ENCODE measurements at places on chromosomes 13 and 19. TPM values are rescaled to one million over a fixed set of nuclear protein-coding genes. Genes with fewer than 3 reads are reported as not detected.

GRCh38 chr13:37918116-37918714, 48.6 kb upstream of the TRPC4 start:
- DNase-seq = no peak

DNA sequence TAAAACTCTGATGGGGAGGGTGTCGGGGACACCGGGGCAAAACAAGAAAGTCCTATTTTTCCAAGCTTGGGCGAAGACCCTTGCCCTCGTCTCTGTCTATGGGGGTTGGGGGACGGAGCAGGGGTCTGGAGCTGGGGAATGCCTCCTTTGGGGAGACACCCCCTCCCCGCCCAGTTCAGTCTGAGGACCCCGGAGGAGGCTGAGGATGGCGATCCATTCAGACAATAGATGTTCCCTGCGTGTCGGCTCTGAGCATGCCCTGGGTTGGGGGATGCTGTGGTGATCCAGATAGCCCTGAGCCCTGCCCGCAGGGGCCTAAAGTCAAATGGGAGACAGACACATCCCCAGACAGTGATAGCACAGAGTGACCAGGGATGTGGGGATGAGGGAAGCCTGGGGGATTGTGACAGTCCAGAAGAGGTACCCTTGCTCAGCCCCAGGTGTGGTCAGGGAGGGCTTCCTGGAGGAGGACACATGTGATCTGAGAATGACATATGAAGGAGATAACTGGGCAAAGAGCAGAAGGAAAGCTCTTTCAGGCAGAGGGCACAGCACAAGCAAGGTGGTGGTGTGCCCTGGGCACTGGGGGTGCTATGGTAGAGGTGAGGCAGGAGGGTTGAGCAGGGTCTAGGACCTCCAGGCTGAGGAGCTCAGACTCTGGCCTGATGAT, 9.1 kb downstream of the LRFN3 start:
- DNase-seq = no peak

DNA sequence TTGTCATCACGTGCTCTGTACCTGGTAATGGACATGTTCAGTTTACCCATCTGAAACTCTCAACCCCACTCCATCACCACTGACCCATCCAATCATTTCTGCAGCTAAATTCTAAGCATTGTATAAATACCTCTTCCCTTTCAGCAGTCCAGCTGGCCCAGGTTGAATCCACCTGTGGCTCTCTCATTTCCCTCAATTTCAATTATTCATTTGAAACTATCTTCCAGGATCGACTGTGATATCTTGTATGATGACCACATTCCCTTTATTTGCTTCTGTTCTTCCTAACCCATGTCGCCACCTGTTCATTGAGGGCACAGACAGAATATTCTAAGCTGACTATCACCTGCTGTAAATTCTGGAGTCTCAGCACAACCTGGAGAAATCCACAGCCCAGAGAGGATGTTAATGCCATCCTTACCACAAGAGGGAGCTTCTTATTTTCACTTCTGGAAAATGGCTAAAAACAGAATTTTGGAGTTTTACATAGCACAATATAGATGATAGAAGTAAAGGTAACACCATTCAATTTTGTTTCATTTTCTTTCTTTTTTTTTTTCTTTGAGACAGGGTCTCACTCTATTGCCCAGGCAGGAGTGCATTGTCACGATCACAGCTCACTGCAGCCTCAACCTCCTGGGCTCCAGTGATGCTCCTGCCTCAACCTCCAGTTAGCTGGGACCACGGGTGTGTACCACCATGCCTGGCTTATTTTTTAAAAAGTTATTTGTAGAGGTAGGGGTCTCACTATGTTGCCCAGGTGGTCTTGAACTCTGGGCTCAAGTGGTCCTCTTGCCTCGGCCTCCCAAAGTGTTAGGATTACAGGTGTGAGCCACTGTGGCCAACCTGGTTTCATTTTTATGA, 38.6 kb downstream of the ZNF823 start:
- peak; percentile 56 for DNase-seq

PDX1 gene
- not detected for total RNA-seq

MEF2B gene
- 0.27 TPM for total RNA-seq

DNA sequence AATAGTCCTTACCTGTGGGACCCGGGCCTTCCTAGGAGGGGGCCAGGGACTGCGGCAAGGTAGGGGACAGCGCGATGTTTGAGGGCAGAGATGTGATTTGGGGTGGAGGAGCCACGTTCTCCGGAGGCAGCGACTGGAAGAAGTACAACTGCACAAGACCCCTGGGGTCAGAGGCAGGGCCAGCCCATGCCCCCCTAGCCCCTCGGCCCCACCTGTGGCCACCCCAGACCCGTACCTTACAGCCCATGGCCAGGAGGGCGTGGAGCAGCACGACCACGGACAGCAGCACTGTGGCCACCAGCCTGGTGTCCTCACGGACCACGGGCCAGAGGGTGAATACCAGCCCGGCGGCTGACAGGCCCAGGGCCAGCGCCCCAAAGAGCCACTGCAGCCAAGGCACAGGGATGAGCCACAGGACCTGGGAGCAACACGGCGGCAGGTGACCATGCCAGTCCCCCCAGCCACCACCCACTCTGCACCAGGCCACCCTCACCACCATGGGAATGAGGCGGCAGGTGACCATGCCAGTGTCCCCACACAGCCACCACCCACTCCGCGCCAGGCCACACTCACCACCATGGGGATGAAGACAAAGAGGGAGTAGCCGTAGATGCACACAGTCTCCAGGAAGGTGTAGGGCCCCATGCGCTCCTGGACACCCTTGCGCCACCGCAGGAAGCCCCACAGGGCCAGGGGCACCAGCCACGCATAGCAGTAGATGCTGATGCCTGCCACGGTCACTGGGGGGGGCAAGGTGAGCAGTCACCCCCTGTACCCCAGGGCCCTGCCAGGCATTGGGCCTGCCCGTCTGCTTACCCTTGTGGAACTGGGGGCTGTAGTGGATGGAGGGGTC, 5.0 kb downstream of the YIPF2 start:
- no peak for DNase-seq

- no peak for DNase-seq
Measured at GRCh38 chr13:106090001-106090400, 445.5 kb downstream of the EFNB2 start.

ICAM5 gene
- 1.2 TPM for total RNA-seq

GRCh38 chr13:36884235-36884634, 35.8 kb downstream of the SMAD9 start:
- no peak for DNase-seq

DNA sequence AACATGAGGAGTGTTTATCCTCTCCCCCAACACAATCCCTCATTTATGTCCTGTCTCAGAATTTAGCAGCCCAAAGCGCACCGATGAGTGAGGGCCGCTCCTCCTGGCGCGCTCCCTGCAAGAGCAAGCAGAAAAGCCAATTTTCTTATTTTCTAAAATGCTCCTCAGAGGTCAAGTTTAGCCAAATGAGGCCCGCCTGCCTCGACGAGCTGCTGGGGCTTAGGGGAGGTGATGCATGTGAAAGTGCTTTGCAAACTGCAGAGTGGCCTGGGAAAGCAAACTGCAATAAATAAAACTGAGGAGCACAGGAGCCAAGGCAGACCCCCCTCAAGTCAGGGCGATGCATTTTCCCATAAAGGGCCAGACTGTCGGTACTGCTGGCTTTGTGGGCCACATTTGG, 29.0 kb downstream of the CAPS start:
- no peak for DNase-seq

DNA sequence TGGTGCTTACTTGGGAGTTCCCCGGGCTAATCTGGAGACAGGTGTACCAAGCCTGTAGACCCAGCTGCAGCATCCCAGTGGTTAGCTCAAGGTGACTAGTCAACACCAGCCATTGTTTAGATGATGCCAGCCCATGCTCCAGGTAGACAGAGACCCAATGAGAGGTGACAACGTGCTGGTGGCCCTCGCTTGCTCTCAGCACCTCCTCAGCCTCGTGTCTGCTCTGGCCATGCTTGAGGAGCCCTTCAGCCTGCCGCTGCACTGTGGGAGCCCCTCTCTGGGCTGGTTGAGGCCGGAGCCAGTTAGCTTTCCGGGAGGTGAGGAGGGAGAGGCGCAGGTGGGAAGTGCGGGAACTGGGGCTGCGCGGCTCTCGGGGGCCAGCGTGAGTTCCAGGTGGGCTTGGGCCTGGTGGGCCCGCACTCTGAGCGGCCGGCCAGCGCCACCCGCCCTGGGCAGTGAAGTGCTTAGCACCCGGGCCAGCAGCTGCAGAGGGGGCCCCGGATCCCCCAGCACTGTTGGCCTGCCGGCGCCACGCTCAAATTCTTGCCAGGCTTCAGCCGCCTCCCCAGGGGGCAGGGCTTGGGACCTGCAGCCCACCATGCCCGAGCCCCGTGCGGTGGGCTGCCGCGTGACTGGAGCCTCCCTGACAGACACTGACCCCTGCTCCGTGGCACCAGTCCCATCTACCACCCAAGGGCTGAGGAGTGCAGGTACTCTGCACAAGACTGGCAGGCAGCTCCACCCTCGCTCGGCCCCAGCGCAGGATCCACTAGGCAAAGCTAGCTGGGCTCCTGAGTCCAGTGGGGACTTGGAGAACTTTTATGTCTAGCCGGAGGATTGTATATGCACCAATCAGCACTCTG, 85.9 kb upstream of the VSTM2B start:
- no peak for DNase-seq

- DNase-seq = peak; percentile 66
Measured at GRCh38 chr19:7674010-7675005, 2.6 kb upstream of the MCEMP1 start.

CADM4 gene
- total RNA-seq = 0.27 TPM

- no peak for DNase-seq
Measured at GRCh38 chr19:45283443-45284033, 32.5 kb downstream of the MARK4 start.

DNA sequence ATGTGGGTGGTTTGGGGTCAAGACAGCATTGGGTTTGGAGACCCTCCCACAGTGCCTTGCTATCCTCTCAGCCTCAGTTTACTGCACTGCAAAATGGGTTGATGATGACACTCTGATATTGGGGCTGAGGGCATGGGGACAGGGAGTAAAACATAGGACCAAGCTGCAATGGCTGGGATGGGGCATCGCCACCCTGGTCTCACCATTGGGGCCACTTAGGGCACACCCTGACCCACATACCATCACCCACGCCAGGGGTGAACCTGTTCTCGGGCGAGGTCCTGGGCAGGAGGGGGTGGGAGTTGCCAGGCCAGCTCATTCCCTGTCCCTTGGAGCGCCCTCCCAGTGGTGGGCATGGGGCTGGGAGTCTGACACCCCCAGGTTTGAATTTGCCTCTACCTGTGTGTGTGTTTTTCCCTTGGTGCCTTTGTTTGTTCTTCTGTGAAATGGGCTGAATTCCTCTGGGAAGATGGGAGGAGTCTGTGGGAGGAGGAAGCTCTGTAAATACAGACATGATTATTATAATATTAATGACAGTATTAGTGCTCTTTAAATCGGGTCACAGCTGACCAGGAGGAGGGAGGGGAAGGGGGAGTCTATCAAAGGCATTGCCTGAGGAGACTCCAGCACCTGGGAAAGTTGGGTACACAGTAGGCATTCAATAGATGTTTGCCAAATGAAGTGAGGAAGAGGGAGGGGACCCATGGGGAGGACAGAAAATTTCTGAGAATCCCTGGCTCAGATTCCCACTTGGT, 2.2 kb upstream of the FCHO1 start:
- no peak for DNase-seq

- no peak for DNase-seq
Measured at GRCh38 chr19:16527971-16528521, 14.2 kb downstream of the CHERP start.

GRCh38 chr19:14482172-14482941, 7.2 kb upstream of the PTGER1 start:
- no peak for DNase-seq

GRCh38 chr13:26424181-26424580, 133.3 kb upstream of the WASF3 start:
- DNase-seq = no peak

GNA15 gene
- not detected for total RNA-seq

DNA sequence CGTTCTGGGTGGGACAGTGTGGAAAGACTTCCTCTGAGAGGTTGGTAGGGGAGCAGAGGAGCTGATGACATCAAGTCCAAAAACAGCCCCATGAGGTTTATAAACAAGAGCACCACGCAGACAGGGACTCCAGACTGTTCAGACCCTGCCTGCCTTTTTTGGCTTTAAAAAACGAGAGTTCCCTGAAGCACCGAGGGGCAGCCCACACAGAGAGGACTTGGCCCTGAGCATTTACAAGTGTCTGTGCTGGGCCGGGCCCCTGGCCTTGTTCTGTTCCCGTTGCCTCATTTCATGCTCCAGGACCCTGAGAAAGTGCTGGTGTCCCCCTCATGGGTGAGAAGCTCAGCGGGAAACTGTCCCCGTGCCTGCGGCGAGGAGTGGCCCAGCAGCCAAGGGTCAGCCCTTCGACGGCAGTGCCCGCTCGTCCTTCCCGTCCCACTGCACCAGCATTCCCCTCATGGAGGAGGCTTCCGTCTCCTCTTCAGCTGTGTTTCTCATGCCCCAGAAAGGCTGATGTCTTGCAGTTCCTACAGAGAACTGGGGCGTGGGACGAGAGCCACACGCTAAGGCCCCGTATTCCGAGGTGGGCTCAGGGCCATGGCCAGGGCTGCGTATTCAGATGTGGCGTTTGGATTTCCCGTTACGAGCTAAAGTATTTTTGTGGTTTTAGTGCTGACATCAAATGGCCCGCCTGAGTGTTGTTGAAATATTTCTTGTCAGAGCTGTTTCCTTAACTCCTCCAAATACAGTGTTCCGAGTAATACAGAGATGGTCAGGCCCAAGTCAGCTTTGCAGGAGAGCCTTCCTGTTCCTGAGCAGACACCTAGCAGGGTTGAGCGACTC, 93.5 kb downstream of the ATP11A start:
- peak; percentile 77 for DNase-seq

PRSS57 gene
- total RNA-seq = not detected

DNA sequence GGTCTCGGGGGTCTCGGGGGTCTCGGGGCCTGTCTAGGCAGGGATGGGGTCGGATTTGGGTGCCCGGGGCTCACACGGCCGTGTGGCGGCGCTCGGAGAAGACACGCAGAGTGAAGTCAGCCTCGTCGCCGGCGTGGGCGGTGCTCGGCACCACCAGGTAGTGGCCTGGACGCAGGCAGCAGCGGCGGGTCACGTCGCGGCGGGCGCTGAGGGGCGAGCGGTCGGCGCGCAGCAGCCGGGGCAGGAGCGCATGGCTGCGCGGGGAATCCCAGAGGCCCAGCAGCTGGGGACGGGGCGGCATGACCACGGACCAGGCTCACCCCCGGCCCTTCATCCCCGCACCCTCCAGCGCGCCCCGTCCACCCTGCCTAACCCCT, 8.2 kb downstream of the CAPN12 start:
- no peak for DNase-seq

DNA sequence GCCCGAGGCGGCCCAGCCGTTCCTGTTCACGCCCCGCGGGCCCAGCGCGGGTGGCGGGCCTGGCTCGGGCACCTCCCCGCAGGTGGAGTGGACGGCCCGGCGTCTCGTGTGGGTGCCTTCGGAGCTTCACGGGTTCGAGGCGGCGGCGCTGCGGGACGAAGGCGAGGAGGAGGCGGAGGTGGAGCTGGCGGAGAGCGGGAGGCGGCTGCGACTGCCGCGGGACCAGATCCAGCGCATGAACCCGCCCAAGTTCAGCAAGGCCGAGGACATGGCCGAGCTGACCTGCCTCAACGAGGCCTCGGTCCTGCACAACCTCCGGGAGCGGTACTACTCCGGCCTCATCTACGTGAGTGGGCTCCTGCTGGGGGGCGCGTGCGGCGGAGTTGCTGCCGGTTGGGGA, 7.0 kb downstream of the MYH14 start:
- DNase-seq = no peak
